Tongue (tissue), 3 donors: ENCODE measurements at places on chromosomes 7 and 10. TPM values are rescaled to one million over a fixed set of nuclear protein-coding genes. Genes with fewer than 3 reads are reported as not detected.

- DNase-seq = no peak
Measured at GRCh38 chr10:108039821-108040584, 875.5 kb upstream of the SORCS1 start.

DNA sequence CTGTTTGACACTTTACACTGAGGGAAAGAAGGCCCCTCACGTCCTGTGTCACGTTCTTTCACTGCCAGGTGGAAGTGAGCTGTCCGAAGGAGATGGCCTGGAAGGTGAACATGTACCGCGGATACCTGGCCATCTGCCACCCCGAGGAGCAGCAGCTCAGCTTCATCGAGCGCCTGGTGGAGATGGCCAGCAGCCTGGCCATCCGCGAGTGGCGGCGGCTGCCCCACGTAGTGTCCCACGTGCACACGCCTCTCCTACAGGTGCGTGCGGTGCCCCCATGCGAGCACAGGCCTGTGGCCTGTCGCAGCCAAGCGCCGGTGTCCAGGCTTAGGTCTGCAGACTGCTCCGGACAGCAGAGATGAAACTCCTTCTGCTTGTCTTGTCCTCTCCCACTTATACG is 103.4 kb downstream of the TRRAP start:
- no peak for DNase-seq

The GTF2IRD1 gene
- total RNA-seq = 32.6 TPM

The ZNF722 gene
- not detected for total RNA-seq

DNA sequence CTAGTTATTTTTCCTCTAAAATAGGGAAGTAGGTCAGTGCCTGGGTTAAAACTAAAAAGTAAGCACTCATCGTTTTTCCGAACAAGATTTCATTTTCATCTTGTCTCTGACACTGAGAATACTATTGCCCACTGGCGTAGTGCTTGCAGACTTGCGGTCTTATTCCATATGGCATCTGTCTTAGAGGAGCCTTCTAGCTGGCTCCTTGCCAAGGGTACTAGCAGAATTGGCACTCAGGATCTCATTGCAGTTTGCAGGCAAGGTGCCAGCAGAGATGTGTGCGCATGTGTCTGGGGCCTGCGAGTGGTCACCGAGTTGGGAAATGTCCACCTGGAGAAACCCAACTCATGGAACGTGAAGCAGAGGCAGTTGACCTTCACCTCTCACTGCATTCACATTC is 143.4 kb downstream of the CELF2 start:
- no peak for DNase-seq

DNA sequence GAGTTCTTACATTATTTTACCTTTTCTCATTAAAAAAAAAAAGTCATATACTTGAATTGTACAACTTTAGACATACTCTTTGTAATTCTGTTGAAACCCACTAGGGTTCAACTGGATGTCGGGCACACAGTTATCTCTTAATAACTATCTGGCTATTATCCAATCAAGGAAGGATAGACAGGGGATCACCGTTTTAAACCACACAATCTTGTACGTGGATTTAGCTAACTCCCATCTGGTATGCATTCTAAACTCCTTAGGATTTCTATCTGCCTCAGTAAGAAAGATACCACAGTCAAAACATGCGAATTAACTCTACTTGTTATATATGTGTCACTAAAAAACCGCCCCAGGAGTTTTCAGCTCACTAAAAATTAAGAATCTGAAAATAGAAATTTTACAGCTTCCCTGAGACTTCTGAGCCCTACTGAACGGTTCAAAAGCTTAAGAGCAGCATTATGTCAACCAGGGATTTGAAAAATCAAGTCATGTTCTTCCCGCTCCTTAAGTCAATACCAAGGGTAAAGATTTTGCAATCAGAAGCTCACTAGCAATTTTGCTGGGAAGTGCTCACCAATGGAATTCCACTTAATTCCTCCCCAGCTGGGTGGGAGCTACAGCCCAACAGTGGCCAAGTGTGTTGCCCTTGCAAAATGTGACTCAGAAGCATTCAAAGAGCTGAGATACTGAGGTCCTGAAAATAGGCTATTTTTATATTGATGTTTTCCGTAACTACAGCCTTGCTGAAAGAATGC is 267.0 kb downstream of the FRMD4A start:
- DNase-seq = peak; percentile 25
